Stimulated activated CD8-positive, alpha-beta memory T cell treated with anti-CD3 and anti-CD28 coated beads, Interleukin-2, amount 100 ng/mL, for 1 hour (primary cell): ENCODE measurements at places on chromosomes 11 and 22.

DNA sequence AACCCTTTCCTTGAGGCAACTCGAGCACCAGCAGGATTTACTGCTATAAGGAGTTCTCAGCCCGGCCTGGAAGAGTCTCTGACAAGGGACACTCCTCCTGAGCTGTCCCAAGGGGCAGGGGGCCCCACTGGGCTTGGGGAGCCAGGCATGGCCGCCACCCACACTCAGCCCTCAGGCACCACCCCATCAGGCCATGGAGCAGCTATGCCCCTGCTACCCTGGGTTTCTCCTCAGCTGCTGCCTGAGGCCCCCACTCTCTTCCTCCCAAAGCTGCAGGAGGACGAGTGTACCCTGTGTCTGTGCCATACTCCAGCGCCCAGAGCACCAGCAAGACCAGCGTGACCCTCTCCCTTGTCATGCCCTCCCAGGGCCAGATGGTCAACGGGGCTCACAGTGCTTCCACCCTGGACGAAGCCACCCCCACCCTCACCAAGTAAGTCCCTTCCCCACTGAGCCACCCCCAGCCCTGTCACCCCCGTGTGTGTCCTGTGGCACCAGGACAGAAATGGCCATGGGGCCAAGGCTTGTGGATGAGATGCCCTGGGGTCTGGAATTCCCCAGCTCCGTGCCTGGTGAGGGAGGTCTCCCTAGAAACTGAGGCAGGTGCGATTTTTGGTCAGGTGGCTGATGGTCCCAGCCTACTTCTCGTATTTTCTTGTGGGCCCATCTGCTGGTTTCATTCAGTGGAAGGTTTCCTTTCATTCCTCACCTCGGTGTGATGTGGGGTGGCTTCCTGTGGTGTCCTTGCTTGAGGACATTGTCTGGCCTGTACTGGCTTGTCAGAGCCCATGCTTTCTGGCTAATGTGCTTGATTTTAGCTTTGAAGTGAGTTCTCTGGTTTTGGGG is 28.4 kb downstream of the TAB1 start:
- DNase-seq = no peak

- DNase-seq = no peak
These were observed 30.7 kb downstream of the BUD13 start for GRCh38 chr11:116742104-116742503.

DNA sequence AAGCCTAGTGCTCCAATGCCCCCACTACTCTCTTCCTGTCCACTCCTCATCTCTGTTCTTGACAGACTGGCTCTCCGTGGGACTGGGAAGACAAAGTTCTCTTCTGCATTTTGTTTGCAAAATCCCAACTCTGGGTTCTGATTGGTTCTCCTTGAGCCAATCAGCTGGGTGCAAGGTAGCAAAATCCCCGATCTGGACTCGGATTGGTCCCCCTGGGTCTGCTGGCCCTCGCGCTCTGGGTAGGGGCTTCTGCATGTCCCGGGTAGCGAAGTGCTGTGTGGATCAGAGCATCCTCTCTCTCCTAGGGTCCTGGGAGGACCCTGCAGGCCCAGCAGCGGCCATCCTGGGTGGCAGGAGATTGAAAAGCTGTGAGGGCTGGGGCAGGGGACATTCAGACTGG is 22.3 kb upstream of the A4GALT start:
- DNase-seq = no peak

- DNase-seq = no peak
These were observed 20.4 kb downstream of the HIRA start for GRCh38 chr22:19410941-19411689.

DNA sequence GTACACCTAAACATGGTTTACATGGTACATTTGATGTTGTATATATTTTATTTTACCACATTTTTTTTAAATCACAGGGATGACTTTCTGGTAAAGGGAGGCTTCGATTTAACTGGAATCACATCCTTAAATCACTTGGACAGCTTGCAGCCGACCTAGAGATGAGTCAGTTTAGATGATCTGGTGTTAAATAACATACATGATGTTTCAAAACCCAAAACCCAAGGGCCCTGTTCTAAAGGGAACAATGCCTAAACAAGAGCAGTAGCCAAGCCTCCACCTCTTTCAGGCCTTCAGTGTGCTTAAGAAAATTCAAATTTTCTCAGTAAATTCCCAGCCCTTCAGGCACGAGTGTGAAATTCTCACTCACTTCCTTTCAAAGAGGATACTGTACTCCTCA is 108.8 kb downstream of the WT1 start:
- DNase-seq = no peak
